ENCODE measurements at places on chromosomes 4 and X. TPM values are rescaled to one million over a fixed set of nuclear protein-coding genes. Genes with fewer than 3 reads are reported as not detected.

- DNase-seq = peak; percentile 50
Measured at GRCh38 chrX:48958635-48959094, 1.3 kb upstream of the OTUD5 start.

Gene MAGIX
- 0.13 TPM for total RNA-seq

GRCh38 chrX:49877397-49878101 lies 1.7 kb upstream of the USP27X start:
- DNase-seq = no peak

DNA sequence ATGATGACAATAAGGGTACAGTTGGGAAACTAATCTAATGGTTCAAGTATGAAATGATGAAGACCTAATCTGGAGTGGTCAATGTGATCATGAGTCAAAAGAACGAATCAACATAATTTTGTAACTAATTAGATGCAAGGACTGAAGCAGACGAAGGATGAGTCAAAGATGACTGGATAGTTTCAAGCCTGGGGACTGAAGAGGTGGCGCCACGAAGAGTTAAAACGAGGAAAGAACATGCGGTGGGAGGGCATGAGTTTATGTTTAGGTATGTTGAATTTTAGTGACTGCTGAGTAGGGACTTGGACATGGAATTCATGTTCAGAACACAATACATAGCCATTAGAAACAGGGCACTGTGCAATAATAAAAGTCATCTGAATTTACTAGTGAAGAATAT lies 221.5 kb upstream of the FAM241A start:
- DNase-seq = peak; percentile 28

- DNase-seq = no peak
Measured at GRCh38 chr4:101309925-101310324, 37.4 kb downstream of the PPP3CA start.

GRCh38 chr4:168845897-168846296 lies 164.2 kb downstream of the CBR4 start:
- no peak for DNase-seq

GRCh38 chr4:10659251-10659650 lies 25.3 kb downstream of the CLNK start:
- no peak for DNase-seq

Gene SCML1
- total RNA-seq = 19.6 TPM

GRCh38 chr4:183618681-183619080 lies 40.3 kb downstream of the RWDD4 start:
- DNase-seq = no peak

Gene ZIC3
- not detected for total RNA-seq

Gene ZCCHC18
- total RNA-seq = 1.2 TPM

Gene ITGB1BP2
- total RNA-seq = 1.00 TPM

Gene IL13RA1
- 29.3 TPM for total RNA-seq

DNA sequence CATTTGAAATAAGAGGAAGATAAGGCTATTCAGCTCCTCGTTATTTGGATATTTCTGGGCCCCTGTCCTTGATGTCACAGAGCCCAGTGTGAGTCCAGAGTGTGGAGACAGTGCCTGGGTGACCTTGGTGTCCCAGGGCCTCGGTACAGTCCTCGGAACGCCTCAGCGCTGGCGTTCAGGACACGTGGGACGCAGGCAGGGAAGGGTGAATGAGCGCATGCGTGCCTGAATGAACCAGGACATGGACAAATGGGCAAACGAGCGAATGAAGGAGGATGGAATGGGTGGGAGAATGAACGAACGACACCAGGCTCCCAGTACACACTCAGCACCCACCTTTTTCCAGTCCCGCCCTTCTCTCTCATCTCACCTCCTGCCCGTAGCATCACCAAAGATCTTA lies 44.2 kb downstream of the EVC start:
- DNase-seq = no peak

Gene SLC34A2
- total RNA-seq = not detected

GRCh38 chrX:154092371-154092770 lies 5.1 kb downstream of the MECP2 start:
- DNase-seq = no peak

Gene BEX5
- total RNA-seq = not detected

DNA sequence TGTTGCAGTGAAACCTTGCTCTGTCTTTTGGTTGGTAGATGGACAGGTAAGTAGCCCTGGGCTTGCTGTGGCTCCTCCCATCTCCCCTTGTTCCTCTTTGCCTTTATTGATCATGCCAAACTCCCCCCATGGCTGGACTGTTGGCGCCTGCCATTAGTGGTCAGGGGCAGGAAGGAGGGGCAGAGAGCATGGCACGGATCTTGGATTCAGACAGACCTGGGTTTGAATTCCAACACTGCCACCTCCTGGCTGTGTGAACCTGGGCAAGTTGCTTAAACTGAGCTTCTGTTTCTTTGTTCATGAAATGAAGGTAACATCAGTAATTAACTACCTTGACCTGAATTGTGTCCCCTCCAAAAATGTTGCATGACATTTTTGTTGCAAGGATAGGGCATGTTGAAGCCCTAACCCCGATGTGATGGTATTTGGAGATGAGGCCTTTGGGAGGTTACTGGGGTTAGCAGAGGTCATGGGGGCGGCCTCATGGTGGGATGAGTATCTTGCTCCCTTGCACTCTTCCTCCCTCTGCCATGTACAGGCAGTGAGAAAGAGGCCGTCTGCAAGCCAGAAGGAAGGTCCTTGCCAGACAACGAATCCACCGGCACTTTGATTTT lies 6.0 kb downstream of the SLC2A9 start:
- DNase-seq = peak; percentile 53

- DNase-seq = no peak
Measured at GRCh38 chrX:15430076-15430475, 45.9 kb upstream of the VEGFD start.

- DNase-seq = no peak
Measured at GRCh38 chrX:1422135-1422465, 30.2 kb upstream of the SLC25A6 start.

DNA sequence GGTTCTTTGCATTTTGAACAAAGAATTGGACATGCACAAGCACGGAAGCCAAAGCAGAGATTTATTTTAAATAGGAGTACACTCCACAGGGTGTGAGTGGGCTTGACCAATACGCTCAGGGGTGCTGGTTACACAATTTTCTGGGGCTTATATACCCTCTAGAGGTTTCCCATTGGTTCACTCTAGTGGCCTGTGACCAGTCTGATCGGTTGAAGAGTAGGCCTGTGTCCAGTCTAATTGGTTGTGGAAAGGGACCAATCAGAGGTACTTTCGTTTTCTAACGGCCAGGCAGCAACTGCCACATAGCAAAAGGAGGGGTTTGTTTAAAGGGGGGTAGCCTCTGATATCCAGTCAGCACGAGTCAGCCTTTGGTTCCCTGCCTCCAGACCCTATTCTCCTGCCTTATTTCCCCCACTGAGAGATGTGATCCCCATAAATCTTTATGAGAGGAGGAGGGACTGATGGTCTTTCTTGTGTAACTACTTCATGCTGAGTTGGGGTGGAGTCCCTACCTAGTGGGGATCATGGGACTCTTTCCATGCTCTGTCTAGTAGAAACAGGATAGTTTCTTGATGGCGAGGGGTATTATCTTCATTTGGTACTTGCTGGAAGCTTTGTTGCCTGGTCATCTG lies 11.3 kb upstream of the AREG start:
- peak; percentile 50 for DNase-seq

DNA sequence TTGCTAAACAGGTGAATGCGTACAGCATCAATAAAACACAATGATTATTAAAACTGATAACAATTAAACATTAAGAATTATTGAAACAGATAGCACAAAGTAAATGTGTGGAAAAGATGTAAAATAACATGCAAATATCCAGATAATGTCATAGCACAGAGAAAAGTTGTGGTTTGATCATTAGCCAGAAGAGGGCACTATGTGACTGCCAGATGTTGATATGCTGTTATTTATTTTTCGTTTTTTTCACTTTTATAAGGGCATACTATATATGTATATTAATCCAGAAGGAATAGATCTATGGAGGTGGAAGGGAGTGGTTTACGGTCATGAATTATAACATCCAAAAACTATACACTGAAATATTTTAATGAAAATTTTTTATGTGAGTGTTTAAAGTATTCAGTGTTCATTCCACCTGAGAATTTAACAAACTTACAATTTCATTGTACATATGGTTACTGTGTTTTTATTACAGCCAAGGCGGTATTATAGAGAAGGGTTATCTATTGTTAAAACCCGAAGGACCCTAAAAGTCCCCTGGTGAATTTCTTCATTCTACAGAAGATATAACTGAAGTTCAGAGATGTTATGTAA lies 211.9 kb upstream of the UGT8 start:
- DNase-seq = peak; percentile 19

GRCh38 chr4:38866973-38867477 lies 581 bp upstream of the FAM114A1 start:
- no peak for DNase-seq

GRCh38 chrX:154655786-154656185 lies 2.4 kb upstream of the CTAG2 start:
- no peak for DNase-seq

Gene SERPINA7
- total RNA-seq = not detected

Gene TLR10
- 0.03 TPM for total RNA-seq

GRCh38 chrX:74520291-74520690 lies 94.1 kb downstream of the RLIM start:
- DNase-seq = no peak

Gene PLA2G12A
- total RNA-seq = 34.7 TPM

Gene RNF175
- total RNA-seq = not detected
